ENCODE measurements at places on chromosomes 4 and X. TPM values are rescaled to one million over a fixed set of nuclear protein-coding genes. Genes with fewer than 3 reads are reported as not detected.

DNA sequence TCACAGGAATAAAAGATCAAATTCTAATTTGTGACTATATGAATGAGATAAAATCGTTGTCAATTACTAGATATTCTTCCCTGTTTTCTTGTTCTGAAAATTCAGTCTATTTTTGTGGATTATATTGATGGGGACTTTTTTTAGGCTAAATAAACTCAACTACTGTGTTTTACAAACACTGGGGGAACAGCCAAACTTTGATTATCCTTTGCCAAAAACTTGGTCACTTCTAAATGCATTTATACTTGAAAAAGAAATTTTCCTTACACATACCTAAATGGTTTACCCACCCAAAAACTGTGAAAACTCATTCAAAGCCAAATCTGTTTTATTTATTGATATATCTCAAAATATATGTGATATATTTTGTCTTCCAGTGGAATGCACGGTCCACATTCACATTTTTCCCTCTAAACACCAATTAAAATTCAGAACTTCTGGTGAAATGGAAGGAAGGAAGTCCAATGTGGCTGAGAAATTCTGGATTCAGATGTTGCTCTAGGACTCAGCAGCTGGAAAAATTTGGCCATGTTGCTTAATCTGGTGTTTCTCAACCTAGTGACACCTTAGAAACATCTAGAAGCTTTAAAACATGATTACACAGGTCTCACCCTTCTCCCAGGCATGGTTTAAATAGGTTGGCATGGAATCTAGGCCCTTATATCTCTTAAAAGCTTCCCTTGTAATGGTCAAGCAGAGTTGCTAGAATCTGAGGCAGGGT is 28.6 kb upstream of the ARHGAP24 start:
- no peaks in the 10 kb centered on the region for H3K4me1 ChIP-seq
- peaks cover 2% of the 10 kb centered on the region for H3K27me3 ChIP-seq
- no peak for DNase-seq
- no peak overlapping the region for H3K27ac ChIP-seq
- no peaks in the 10 kb centered on the region for H3K36me3 ChIP-seq
- H3K4me3 ChIP-seq: no peak overlapping the region

GRCh38 chrX:106862972-106863688 is 40.0 kb downstream of the RIPPLY1 start:
- no peak overlapping the region for H3K4me3 ChIP-seq
- peaks cover 15% of the 10 kb centered on the region for H3K4me1 ChIP-seq
- no peak for DNase-seq
- peaks cover 6% of the 10 kb centered on the region for H3K36me3 ChIP-seq
- no peaks in the 10 kb centered on the region for H3K27me3 ChIP-seq
- H3K27ac ChIP-seq: no peak overlapping the region

- H3K27me3 ChIP-seq: no peaks in the 10 kb centered on the region
- no peak overlapping the region for H3K27ac ChIP-seq
- no peak for DNase-seq
- H3K36me3 ChIP-seq: no peaks in the 10 kb centered on the region
- no peak overlapping the region for H3K4me3 ChIP-seq
Measured at GRCh38 chr4:178463747-178464146, 1021.5 kb upstream of the AGA start.

DNA sequence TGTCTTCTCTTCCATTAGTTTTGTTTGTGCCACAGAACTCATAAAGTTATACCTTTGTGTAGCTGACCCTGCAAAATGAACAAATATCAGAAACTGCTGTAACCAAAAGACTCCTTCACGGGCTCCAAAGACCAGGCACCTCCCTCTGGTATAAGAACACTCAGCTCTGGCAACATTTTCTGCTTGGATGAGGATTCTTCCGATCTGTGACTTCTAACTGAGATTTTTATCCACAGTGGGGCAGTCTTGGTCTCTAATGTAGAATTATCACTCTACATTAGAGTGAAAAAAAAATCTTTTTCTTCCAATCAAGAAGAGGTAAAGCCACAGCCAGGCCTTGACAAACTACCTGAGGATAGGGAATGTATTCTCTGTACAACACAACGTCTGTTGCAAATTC is 38.5 kb upstream of the PRSS48 start:
- H3K27me3 ChIP-seq: peaks cover 5% of the 10 kb centered on the region
- H3K4me3 ChIP-seq: no peak overlapping the region
- H3K4me1 ChIP-seq: peaks cover 9% of the 10 kb centered on the region
- peak; percentile 28 for DNase-seq

DNA sequence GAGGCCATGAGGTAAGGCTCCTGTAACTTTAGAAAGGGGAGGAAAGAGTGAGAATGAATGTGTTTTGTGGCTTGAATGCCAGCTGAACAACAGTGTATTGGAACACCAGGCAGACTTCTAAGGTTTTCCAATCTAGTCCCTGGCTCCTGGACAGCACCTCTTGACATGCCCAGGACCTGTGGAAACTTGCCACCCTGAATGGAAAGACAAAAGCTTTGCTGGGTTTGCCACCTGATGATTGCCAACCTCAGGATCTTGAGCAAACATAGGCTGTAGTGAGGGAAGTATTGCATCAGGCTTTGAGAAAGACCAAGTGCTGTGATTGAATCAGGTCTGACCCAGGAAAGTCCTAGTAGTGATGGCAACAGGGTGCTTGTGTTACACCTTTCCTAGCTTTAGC is 1393.1 kb upstream of the DIAPH2 start:
- H3K4me3 ChIP-seq: no peak overlapping the region
- no peak for DNase-seq
- H3K4me1 ChIP-seq: no peaks in the 10 kb centered on the region
- H3K27me3 ChIP-seq: no peaks in the 10 kb centered on the region
- no peaks in the 10 kb centered on the region for H3K36me3 ChIP-seq

GRCh38 chrX:25941087-25941486 is 197.1 kb upstream of the MAGEB18 start:
- no peak overlapping the region for H3K4me3 ChIP-seq
- H3K27me3 ChIP-seq: no peaks in the 10 kb centered on the region
- H3K27ac ChIP-seq: no peak overlapping the region
- DNase-seq: no peak

- H3K4me3 ChIP-seq: no peak overlapping the region
- H3K27ac ChIP-seq: peak overlapping the region; percentile 17
- no peaks in the 10 kb centered on the region for H3K36me3 ChIP-seq
- DNase-seq: peak; percentile 22
- no peaks in the 10 kb centered on the region for H3K27me3 ChIP-seq
Measured at GRCh38 chr4:13399257-13399656, 84.9 kb downstream of the RAB28 start.

DNA sequence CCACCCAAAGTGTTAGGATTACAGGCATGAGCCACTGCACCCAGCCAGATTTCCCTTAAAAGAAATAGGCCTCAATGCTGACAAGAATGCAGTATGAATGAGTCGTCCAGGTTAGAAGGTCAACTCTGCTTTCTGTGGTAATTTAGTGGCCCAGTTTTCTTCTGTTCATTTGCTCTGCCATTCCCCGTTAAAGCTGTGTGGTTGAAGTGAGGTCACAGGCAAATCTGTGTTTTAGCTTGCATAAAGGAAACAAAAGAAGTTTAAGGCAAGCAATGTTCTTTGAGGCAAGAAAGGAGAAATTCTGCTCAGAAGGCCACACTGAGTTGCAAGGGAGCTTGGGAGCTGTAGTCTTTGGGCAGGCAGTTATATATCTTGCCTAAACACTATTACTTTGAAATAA is 176.8 kb downstream of the LARP7 start:
- no peak overlapping the region for H3K4me3 ChIP-seq
- no peaks in the 10 kb centered on the region for H3K27me3 ChIP-seq
- peak; percentile 77 for DNase-seq
- peak overlapping the region; percentile 58 for H3K27ac ChIP-seq

GRCh38 chrX:150690126-150690525 is 3.1 kb upstream of the MTMR1 start:
- H3K36me3 ChIP-seq: peaks cover 18% of the 10 kb centered on the region
- DNase-seq: peak; percentile 94
- peaks cover 29% of the 10 kb centered on the region for H3K4me1 ChIP-seq
- peak overlapping the region; percentile 64 for H3K4me3 ChIP-seq

DNA sequence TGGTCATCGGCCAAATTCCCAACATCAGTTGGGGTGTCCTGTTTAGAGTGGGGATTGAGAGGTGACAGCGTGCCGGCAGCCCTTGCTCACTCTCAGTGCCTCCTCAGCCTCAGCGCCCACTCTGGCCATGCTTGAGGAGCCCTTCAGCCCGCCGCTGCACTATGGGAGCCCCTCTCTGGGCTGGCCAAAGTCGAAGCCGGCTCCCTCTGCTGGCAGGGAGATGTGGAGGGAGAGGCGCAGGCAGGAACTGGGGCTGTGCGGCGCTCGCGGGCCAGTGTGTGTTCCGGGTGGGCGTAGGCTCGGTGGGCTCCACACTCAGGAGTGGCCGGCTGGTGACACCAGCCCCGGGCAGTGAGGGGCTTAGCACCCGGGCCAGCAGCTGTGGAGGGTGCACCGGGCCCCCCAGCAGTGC is 7.1 kb upstream of the CENPU start:
- H3K27ac ChIP-seq: no peak overlapping the region
- DNase-seq: no peak
- H3K27me3 ChIP-seq: no peaks in the 10 kb centered on the region
- peaks cover 5% of the 10 kb centered on the region for H3K36me3 ChIP-seq

- DNase-seq: no peak
- H3K4me1 ChIP-seq: peaks cover 35% of the 10 kb centered on the region
- H3K4me3 ChIP-seq: no peak overlapping the region
- no peaks in the 10 kb centered on the region for H3K27me3 ChIP-seq
- H3K36me3 ChIP-seq: no peaks in the 10 kb centered on the region
- H3K27ac ChIP-seq: no peak overlapping the region
Measured at GRCh38 chrX:24264383-24264782, 49.5 kb downstream of the SUPT20HL2 start.

- no peaks in the 10 kb centered on the region for H3K4me1 ChIP-seq
- no peak overlapping the region for H3K27ac ChIP-seq
- no peak overlapping the region for H3K4me3 ChIP-seq
- H3K36me3 ChIP-seq: no peaks in the 10 kb centered on the region
Measured at GRCh38 chr4:61086979-61087378, 113.1 kb upstream of the ADGRL3 start.

DNA sequence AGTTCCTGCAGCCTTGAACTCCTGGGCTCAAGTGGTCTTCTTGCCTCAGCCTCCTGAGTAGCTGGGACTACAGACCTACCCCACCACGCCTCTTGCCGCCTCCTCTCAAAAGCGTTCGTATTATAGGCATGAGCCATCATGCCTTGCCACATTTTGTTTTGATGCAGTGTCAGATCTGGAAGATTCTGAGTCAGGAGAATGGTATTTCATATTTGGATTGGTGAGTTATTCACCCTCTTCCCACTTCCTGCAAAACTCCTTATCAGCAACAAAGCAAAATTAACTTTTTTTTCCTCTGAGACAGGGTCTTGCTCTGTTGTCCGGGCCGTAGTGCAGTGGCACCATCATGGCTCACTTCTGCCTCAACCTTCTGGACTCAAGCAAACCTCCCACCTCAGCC is 29.6 kb downstream of the REST start:
- DNase-seq: peak; percentile 82
- peaks cover 6% of the 10 kb centered on the region for H3K27me3 ChIP-seq
- H3K36me3 ChIP-seq: peaks cover 19% of the 10 kb centered on the region
- H3K4me3 ChIP-seq: peak overlapping the region; percentile 76
- H3K4me1 ChIP-seq: peaks cover 35% of the 10 kb centered on the region

- no peak overlapping the region for H3K4me3 ChIP-seq
- no peak for DNase-seq
- H3K27ac ChIP-seq: no peak overlapping the region
- H3K27me3 ChIP-seq: no peaks in the 10 kb centered on the region
- H3K36me3 ChIP-seq: no peaks in the 10 kb centered on the region
Measured at GRCh38 chr4:175716961-175717360, 95.1 kb downstream of the GPM6A start.

PRSS12 gene
- total RNA-seq: 88.0 TPM

GLRA2 gene
- not detected for total RNA-seq

ZNF732 gene
- not detected for total RNA-seq

SUPT20HL2 gene
- total RNA-seq: not detected
